ENCODE measurements at places on chromosomes 3 and 15.

DNA sequence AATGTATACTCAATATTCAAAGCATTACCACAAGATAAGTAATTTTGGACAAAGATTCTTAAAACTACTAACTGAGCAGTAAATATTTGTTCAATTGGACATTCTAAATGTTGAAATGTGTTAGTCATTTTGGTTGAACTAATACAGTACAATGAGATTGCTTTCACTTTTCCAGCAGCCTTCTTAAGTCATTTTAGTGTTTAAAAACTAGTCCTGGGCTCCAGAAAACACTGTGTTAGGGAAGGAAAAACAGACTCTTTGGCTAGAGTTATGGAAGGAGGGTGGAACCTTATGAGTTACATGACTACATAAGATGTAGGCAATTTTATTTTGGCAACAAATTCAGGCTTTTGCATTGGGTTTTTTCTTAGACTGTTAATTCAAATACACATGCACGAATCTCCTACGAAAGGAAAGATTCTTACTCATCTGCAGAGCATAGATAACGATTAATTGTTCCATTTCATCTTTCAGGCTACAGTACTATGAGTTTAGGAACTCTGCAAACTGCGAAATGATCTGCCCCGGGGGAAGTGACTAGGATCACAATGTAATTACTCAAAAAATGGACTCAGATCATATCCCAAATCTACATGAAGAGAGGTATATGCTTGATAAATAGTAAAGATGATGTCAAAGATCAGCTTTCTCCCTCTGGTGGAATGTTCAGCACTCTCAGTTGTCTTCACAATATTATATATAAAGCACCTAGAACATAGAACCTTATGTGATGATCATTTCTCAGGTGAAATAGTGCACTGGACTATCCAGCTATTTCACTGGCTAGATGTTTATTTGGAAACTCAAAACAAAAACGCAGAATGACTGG lies 492.8 kb upstream of the MDFIC2 start:
- DNase-seq, result no peak

GRCh38 chr15:80160570-80161156 lies 7.9 kb downstream of the FAH start:
- no peak for DNase-seq

- no peak for DNase-seq
These were observed 32.4 kb upstream of the NMNAT3 start for GRCh38 chr3:139710212-139710611.

DNA sequence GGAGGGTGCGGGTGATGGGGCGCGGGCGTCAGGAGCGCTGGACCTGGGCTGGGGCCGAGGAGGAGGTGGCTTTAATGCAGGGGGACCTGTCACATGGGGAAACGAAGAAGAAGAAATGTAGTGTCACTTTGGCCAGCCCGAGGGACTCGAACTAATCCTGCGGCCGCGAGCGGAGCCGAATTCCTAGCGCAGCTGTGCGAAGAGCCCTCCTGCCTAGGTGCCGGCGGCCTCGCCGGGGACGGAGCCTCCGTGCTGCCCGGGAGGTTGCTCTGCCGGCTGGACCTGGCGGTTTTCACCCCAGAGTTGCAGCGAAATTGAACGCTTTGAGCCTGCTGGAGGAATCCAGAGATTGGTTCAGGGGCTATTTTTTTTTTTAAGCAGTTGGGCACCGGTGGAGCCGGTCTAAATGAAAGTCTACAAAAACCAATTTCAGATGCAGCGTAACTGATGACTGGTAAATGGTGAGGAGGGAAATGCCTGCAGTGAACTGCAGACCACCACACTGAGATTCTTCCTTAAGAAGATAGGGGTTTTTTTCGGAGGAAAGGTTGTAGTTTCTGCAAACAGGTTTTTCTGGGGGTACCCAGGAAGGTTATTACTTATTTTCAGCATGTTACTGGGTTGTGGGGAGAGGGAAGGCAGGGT lies 662 bp downstream of the TMEM108 start:
- DNase-seq, result no peak

- DNase-seq, result peak; percentile 20
These were observed 639 bp downstream of the FOXP1 start for GRCh38 chr3:71582612-71583565.

DNA sequence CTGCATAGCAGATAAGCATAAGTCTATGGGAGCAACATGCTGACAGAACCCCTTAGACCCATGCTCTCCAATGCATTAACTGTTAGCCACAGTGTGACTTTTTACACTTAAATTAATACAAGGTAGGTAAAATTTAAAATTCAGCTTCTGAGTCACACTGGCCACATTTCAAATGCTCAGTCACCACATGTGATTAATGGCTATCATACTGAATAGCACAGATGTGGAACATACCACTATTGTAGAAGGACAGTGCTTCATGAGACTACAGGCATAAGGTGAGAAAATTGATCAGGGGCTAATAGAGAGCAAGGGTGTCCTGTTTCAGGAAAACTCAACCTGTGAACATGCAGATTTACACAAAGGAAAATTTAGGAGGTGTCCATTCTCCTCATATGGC lies 357.0 kb upstream of the SEMA6D start:
- no peak for DNase-seq

- no peak for DNase-seq
These were observed 184.0 kb upstream of the LYSMD4 start for GRCh38 chr15:99917252-99917651.

DNA sequence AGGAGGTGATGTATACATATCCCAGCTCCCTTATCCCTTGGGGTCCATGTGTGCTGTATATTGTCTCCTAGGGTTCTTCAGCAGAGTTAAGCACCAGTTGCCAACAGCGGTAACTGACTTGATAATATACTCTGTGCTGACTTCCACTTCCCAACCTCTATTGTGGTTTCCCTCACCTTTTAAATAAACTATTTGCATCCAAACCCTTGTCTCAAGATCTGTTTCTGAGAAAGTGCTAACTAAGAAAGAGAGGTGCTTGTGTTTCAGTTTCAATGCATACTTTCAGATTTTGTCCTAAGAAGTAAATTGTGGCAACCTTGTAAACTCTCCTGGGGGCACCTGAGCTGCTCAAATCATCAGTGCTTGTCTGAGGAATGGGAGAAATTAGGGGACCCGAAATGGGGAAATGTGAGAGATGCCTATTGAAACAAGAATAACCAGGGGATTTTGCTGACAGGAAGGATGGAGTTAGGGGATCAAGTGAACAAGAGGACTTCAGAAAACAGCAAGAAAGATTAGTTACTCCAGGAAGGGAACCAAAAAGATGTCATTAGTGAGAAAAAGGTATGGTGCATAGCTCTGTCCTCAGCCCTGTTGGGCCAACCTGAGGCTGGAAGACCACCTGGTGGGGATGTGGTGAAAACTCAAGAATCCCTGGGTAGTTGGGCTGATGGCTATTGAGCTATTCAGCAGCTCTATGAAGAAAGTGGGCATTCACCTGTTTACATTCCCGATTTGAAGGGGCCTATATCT lies 50.9 kb upstream of the MRPL3 start:
- DNase-seq, result no peak

DNA sequence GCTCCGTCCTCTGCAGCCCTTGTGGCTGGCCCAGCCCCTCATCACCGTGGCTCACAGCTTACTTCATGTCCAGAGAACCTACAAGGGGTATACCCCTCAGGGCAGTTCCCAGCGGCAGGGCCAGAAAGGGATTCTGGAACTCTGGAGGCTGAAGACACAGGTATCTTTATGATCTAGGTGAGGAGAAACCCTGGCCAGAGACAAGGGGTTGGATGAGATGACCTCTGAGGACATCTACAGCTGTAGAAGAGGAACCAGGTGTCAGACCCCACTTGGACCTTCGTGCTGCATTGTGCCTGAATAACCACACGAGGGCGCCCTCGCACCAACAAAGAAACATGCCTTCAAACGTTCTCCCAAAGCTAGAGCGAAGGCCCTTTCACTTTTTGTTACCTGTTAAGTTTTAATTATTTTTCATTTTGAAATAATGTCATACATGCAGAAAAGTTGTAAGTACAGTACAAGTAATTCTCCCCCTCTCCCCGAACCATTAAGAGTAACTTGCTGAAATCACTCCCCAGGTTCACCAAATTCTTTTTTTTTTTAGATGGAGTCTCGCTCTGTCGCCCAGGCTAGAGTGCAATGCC lies 118.7 kb upstream of the SMAD3 start:
- peak; percentile 57 for DNase-seq

DNA sequence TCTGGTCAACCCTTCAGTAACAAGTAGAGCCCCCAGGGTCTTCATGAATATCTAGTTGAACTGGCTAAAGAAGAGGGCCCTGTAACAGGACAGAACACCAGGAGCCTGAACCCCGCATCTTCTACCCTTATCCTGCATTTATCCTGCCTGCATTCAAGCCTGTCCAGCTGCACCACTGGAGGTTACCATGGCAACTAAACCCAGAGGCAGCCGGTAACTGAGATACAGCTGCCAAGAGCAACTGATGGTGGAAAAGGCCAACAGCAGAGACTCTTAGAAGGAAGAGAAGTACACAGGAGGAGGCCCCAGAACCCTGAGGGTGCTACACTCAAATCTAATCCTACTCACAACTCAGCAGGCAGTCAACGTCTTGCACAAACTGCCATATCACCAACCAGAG lies 3.7 kb upstream of the PRKAR2A start:
- no peak for DNase-seq

DNA sequence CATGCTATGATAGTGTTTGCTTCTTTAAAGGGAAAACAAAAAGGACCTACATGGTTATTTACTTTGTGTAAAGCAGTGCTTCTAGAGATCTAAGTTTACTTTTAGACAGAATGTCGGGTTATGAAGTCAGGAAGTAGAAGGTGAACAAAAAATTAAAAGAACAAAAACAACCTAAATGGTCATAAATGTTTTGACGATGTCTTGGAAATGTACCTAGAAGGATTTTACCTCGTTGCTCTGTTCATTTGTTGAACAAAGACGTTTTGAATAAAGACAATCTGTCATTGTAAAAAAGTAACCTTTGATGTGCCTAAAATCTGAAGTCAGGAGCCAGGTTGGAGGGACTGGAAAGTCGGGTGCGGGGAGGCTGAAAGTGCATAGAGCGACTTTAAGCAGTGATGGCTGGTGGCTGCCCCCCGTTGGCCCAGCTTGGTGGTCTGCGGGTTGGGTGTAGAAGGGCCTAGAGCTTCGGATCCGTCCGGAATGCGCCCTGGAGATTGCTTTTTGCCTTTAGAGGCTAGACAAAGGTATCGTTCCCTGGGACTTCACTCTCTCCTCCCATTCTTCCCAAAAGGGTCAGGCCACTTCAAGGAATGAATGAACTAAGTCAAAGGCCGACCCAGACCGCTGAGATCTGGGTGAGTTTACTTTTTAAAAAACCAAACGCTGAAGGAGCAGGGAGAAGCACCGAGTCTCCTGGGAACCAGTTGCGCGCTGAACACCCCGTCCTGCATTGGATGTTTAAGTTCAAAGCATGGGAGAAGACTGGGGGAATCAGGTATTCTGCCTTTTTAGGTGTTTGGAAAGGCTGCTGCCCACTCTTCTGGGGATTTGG lies 2.1 kb downstream of the SOX14 start:
- no peak for DNase-seq

- DNase-seq, result no peak
These were observed 17.4 kb upstream of the SHF start for GRCh38 chr15:45205192-45205591.

DNA sequence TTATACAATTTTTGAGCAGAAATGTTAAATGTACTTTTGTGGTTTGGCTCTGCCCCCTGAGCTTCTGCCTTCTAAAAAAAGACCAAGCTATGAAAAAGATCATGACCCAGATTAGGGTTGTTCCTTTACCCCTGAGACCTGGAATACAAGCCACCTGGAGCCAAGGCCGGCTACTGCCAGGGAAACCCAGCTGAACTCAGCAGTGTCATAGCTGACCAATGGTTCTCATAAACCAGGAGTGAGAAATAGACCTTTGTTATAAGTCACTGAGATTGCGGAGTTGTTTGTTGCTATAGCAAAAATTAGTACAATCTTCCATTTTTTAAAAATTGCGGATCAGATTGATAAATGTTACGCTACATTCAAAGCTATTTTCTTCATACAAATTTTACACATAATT lies 1261.7 kb downstream of the ROBO1 start:
- DNase-seq, result no peak

DNA sequence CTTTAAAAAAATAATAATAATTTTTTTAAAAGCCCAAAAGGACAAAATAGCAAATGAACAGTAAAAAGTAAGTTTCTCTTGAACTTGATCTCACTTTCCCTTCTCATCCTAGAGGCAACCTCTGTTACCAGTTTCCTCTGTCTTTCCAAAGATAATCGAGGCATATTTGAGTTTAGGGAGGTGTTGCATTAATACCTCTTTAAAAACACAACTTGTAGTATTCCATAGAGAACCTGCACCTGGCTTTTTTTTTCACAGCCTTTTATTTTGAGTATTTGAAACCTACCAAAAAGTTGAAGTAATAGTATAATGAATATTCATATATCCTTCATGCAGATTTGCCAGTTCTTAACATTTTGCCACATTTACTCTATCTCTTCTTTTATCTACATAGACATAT lies 9.1 kb downstream of the CSK start:
- DNase-seq, result no peak

GRCh38 chr3:156148345-156148945 lies 28.1 kb downstream of the KCNAB1 start:
- DNase-seq, result no peak

DNA sequence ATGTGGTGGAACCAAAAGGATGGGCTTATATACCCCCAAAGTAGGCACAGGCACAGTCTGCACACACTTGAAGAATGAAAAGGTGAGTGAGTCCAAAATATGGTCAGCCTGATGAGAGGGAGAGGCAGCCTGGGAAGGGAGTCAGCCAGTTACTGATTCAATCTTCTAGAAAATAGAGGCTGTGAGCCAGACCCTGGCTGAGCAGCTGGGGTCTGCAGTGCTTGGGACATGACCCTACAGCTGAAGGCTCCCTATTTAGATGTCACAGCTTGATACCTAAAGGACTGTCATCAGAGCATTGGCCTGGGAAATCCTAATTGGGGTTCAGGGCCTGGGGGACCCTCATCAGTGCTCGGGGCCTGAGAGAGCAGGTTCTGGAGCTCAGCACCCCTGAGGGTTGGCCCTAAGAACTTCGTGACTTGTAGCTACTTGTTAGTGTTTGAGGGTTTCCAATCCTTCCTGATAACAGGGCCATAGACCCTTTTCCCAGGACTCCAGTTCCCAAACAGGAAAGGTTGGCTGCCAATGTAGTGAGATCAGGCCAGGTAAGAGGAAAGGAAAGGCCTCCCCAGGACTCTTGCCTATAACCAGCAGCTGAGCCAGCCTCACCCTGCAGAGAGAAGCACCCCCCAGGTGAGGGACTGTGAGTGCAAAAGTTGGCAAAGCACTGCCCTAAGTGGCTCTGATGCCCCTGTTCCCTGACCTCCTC lies 54.7 kb upstream of the SLCO2A1 start:
- no peak for DNase-seq

DNA sequence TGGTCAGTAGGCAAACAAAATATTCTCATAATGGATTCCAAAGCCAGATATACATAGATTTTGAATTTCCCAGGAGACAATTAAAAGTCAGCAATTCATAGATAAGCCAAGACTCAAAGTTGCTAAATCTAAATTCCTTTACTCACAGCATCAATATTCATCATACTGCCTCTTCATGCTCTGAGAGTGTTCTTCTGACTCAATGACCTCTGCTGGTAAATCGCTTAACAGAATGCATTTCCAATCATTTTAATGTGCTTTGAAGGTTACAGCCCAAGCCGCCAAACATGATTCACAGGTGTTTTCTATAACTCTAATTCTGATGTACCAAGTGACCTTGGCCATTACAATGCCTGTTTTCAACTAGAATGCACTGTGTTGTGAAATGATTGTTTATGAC lies 24.2 kb upstream of the SLC4A7 start:
- no peak for DNase-seq
